ENCODE measurements at places on chromosomes 6 and 20. TPM values are rescaled to one million over a fixed set of nuclear protein-coding genes. Genes with fewer than 3 reads are reported as not detected.

GRCh38 chr20:51413857-51414256 is 128.7 kb downstream of the NFATC2 start:
- DNase-seq: no peak

DNA sequence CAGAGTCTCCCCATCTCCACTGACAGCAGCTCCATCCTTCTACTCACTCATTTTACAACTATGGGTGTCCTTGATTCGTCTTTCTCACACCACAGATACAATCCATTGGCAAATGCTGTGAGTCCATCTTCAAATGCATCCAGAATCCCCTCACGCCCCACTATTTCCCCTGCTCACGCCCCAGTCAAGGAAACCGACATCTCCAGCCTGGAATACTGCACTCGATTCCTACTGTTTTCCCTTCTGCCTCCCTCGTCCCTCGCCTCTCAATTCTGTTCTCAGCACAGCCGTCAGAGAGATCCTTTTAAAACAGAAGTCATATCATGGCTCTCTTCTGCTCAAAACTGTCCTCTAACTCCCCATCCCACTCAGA is 4.7 kb downstream of the HLA-B start:
- DNase-seq: no peak

GRCh38 chr6:144797881-144798589 is 512.9 kb downstream of the UTRN start:
- no peak for DNase-seq

Gene MLN
- not detected for total RNA-seq

Gene GNAS-AS1
- total RNA-seq: 0.36 TPM

Gene TCF19
- 2.8 TPM for total RNA-seq
